Ecto neural progenitor cell (in vitro differentiated cells): ENCODE measurements at places on chromosomes 3 and 15.

DNA sequence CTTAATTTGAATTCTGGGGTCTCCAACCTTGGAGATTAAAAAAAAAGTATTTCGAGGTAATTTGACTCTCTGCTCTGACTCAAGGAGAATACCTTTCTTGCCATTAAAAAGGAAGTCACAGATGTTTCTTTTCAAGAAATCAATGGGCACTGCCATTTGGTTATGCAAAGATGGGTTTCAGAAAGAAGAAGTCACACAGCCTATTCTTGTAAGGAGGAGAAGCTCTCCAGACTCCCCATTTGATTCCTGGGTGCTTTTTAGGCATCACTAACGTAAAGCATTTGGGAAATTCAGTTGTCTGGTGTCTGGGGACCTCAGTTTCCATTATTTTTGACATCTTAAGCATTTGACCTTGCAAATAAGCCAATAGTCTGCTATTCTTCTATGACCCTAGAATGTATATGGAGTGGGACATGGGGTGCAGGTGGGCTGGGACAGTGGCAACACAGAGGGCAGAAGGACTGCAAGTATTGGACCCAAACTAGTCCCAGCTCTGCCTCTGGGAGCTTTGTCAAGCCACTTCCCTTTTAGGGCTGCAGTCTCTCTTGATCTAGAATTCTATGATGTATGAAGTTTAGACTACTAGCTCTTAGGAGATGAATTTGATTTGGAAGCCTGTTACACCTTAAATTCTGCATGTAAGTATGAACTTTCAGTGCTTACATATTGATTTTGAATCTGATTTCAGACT is 27.8 kb downstream of the IL5RA start:
- DNase-seq: no peak

- no peak for DNase-seq
These were observed 72.8 kb downstream of the KLF15 start for GRCh38 chr3:126284258-126284904.

DNA sequence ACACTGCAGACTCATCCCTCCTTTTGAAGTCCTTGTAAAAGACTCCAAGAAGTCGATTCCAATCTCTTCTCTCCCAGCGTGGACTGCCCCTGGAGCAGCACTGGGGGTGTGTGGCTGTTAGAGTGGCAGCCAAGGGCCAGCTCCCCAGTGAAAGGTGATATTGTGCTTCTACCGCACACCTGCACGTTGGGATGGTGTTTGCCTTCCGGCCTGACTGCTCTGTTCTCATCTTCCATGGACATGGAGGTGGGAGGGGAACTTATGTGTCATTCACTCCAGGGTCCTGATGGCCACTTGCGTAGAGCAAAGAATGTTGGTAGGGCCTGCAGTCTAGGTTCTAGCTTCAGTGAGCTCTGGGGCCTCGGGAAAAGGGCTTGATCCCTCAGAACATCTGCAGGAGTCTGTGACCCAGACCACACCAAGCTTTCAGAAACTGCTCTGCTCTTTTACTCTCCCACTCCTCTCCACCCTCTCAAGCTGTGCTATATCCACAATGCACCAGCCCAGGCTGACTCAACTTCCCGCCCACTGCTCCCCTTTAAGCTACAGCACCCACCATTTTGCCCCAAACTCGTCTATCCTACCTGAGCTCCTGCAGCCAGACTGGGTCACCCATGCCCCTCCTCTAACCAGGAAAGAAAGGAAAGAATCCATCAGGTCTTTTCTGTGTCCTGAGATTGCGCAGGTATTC is 31.3 kb downstream of the LIPC start:
- no peak for DNase-seq

GRCh38 chr3:23455084-23455483 is 252.0 kb downstream of the UBE2E2 start:
- DNase-seq: no peak

- DNase-seq: no peak
These were observed 43.9 kb downstream of the CDAN1 start for GRCh38 chr15:42692997-42693396.
